Peyer's patch (tissue), 4 donors: ENCODE measurements at places on chromosomes 5 and 9. TPM values are rescaled to one million over a fixed set of nuclear protein-coding genes. Genes with fewer than 3 reads are reported as not detected.

Gene FAM174A
- total RNA-seq = 17.2 TPM

Gene APBA1
- 2.1 TPM for total RNA-seq

Gene FNIP1
- 44.5 TPM for total RNA-seq

DNA sequence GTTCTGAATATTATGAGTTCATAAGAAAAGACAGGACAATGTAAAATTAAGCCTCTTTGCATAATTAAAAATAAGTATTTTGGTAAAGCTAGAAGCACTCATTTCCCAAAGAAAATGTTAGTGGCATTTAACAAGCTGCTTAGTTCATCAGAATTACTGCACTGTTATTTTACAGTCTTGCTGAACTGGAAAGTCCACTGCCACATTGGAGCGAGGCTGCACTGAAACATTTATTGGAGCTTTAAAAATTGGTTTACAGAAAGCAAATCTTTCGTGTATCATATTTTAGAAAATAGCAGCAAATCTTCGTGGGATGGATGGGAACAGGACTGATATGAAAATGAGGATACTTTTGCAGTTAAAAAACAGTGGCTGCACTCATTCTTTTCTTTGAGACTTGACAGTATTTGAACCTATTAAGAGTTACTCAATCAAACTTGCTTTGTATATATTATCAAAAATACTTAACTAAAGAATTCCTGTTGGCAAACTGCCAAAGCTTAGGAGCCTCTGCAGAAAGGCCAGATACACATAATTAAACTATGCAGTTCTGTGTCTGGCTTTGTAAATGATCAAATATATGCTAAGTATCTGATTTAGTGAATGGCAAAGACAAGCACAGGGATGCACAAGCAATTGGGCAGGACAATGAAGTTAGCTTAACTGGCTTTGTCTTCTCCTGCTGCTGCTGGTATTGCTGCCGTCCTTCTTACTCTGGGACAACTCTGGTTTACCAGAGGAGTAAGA lies 16.5 kb upstream of the FBXL7 start:
- H3K27ac ChIP-seq = no peak overlapping the region
- DNase-seq = no peak
- no peaks in the 10 kb centered on the region for H3K27me3 ChIP-seq
- H3K36me3 ChIP-seq = no peaks in the 10 kb centered on the region

Gene G3BP1
- total RNA-seq = 67.7 TPM

Gene ABO
- 43.7 TPM for total RNA-seq

Gene CXXC5
- 21.7 TPM for total RNA-seq

GRCh38 chr9:93198117-93198837 lies 14.3 kb downstream of the WNK2 start:
- peaks cover 5% of the 10 kb centered on the region for H3K4me1 ChIP-seq
- H3K27me3 ChIP-seq = no peaks in the 10 kb centered on the region
- no peaks in the 10 kb centered on the region for H3K36me3 ChIP-seq
- no peak overlapping the region for H3K27ac ChIP-seq
